ENCODE measurements at places on chromosomes 1 and 21.

- DNase-seq, result no peak
Measured at GRCh38 chr1:34781071-34781843, at the start of gene GJB3. TSS of gene GJB3 (plus strand) at chr1:34781214. CDS start at chr1:34784763, 3,549 bp downstream.

GRCh38 chr21:34112316-34113033 is 39.1 kb downstream of the MRPS6 start:
- no peak for DNase-seq

DNA sequence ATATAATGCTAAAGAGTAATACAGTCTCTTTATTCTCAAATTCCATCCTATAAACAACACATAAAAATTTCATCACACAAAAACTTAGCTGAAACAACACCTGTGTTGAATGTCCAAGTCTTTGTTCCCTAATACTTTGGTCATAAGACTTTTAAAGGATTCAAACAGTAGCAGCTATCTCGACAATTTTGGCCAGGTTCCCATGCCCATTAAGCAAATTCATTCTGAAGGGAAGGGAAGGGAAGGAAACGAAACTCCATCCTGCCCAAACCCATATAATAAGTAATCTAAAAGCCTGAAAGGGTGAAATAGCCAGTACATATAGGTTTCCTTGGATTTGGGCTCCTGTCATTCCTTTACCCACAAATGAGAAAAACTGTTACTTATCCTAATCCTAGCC is 7.5 kb downstream of the IVNS1ABP start:
- DNase-seq, result no peak

- peak; percentile 90 for DNase-seq
Measured at GRCh38 chr1:197320991-197321531, 53.0 kb downstream of the CRB1 start.

Measured in fibroblast of skin of scalp (primary cell).